Activated CD4-positive, alpha-beta T cell treated with anti-CD3 and anti-CD28 coated beads, Interleukin-2, amount 10 ng/mL, durations not matched to agents 24 days and 14 days (primary cell): ENCODE measurements at places on chromosomes 7 and 10. TPM values are rescaled to one million over a fixed set of nuclear protein-coding genes. Genes with fewer than 3 reads are reported as not detected.

OGDHL gene
- 0.89 and 0.97 TPM in 2 replicates for total RNA-seq

JAKMIP3 gene
- 1.2 and 1.3 TPM in 2 replicates for total RNA-seq

EPHA1 gene
- 0.09 and 0.26 TPM in 2 replicates for total RNA-seq

GRCh38 chr7:137990251-137990941, 11.5 kb downstream of the CREB3L2 start:
- no peak for DNase-seq

DNA sequence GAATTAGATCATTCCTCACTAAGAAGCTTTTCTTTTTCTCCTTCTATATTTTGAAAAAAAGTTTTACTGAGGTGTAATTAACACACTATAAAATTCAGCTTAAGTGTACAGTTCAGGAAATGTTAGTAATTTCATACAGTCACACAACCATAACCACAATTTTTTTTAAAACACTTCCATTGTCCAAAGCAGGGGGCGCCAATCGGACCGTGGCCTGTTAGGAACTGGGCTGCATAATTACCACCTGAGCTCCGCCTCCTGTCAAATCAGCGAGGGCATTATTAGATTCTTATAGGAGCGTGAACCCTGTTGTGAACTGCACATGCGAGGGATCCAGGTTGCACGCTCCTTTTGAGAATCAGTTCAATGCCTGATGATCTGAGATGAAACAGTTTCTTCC, 427.1 kb downstream of the TFEC start:
- no peak for DNase-seq

GRCh38 chr7:2851497-2851896, 7.4 kb upstream of the GNA12 start:
- peak; percentile 74 for DNase-seq

DNA sequence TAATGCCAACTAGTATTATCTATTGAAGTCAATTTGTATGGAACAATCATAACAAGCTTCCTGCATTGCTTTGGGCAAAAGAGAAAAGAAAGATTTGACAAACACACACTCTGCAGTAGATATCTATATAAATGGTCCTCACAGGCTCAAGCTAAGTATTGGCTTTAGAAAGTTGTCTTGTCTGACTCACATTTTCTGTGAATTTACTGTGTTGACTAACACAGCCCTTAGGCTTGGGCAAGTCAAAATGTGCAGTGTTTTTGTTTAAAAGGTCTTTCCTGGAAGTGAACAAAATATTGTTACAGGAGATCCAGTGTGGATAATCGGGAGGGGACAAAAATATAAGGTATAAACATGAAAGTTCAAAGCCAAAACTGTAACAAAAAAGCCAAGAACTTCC, 194.4 kb downstream of the RELN start:
- no peak for DNase-seq

GRCh38 chr7:137934941-137935883, 66.7 kb downstream of the CREB3L2 start:
- no peak for DNase-seq

- DNase-seq = no peak
These were observed 353.5 kb downstream of the ELMO1 start for GRCh38 chr7:37095122-37095521.

DNA sequence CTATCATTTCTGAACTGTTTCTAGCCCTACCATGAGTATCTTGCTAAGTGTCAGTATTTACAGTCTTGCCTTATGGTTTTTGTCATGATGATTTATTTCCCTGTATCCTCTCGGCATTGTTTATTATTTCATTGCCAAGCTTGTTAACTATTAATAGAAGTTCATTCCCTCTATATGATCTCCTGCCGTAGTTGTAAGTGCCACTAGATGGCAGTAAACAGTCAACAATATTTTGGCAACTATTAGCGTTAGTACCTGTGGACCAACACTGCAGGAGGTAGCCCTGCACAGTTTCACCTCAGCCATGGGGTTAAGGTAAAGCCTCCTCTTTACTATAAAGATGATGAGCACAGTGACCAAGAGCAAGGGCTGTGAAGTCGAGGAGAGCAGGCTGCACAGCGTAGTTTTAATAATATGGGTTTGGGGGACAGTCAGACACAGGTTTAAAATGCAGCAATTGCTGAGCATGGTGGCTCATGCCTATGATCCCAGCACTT, 26.1 kb upstream of the CCNJ start:
- peak; percentile 85 for DNase-seq

DNA sequence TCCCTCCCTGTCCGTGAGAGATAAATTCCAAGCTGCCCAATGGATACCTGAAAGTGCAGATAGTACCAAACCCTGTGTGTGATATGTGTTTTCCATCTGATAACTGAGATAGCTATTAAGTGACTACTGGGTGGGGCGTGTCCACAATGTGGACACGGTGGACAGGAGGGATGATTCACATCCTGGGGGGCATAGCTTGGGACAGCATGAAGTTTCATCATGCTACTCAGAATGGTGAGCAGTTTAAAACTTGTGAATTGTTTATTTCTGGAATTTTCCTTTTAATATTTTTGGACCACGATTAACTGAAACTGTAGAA, 158.6 kb downstream of the CREB5 start:
- no peak for DNase-seq

GRCh38 chr7:151018421-151019129, 5.7 kb downstream of the ATG9B start:
- peak; percentile 80 for DNase-seq

GRCh38 chr10:87771871-87772500, 46.0 kb downstream of the ATAD1 start:
- DNase-seq = no peak

GRCh38 chr10:86325158-86325557, 41.4 kb downstream of the GRID1 start:
- DNase-seq = no peak

GRCh38 chr10:79070606-79071395, 2.0 kb downstream of the ZMIZ1 start:
- DNase-seq = peak; percentile 72

DNA sequence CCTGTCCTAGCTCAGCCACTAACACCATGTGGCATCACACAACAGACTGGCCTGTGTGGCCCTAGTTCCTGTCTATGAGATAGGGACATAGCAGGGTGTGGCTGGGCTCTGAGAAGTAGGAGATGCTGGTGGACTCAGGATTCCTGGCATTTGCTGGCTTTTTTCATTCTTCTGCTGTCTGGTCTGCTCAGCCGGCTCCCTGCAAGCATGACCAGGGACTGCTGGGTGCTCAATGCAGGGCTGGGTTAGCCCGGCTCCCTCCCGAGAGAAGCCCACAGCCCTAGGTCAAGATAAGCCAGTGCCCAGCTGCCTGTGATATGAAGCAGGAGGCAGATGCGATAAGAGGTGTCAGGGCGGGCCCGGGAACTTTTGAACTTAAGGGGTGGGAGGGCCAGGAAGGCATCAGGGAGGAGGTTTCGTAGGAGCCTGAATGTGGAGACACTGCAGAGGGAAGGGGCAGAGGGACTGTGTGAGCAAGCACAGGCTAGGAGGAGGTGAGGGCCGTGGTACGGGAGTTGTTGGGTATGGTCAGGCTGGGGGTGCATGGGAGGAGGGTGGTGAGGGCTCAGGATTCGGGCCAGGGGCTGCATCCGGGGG, 3.5 kb downstream of the AQP1 start:
- no peak for DNase-seq

- DNase-seq = no peak
These were observed 12.8 kb upstream of the DNAAF5 start for GRCh38 chr7:713488-714230.

DNA sequence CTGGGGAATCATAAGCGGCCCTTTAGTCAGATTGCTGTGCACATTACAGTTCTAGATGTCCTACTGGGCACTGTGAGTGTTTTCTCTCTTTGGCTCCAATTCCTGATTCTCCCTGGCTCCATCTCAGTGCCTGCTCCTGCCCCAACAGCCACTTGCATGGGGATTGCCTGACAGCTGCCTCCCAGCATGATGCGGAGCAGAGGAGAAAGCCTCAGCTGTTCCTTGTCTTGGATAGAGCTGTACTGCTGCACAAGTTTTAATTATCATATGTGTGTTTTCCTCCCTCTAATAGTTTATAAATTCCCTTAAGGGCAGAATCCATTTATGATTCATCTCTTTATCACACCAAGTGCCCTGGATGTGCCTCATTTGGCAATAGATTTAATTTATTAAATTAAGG, 285.8 kb upstream of the COBL start:
- no peak for DNase-seq

DNA sequence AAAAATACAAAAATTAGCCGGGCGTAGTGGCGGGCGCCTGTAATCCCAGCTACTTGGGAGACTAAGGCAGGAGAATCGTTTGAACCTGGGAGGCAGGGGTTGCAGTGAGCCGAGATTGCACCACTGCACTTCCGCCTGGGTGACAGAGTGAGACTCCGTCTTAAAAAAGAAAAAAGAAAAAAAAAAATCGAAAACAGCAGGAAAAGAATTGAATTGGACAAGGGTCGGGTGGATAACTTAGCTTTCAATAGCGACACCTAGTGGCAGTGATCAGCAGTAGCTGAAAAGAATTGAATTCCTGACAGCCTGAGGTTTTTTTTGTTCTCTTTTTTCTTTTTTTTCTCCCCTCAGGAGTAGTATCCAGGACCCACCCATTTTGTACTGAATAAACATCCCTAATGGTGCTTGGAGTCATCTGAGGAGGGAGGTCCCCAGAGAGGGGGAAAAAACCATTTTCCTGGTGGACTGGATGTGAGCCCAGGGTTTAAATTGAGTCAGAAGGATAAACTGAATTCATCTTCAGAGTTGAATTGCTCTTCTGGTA, 55.1 kb downstream of the CYCS start:
- peak; percentile 85 for DNase-seq

- no peak for DNase-seq
These were observed 81.6 kb upstream of the DNAJB6 start for GRCh38 chr7:157255201-157255606.
